CD4-positive, alpha-beta T cell treated with Interleukin-10 for 1 hour (primary cell): ENCODE measurements at places on chromosomes 16 and 17.

DNA sequence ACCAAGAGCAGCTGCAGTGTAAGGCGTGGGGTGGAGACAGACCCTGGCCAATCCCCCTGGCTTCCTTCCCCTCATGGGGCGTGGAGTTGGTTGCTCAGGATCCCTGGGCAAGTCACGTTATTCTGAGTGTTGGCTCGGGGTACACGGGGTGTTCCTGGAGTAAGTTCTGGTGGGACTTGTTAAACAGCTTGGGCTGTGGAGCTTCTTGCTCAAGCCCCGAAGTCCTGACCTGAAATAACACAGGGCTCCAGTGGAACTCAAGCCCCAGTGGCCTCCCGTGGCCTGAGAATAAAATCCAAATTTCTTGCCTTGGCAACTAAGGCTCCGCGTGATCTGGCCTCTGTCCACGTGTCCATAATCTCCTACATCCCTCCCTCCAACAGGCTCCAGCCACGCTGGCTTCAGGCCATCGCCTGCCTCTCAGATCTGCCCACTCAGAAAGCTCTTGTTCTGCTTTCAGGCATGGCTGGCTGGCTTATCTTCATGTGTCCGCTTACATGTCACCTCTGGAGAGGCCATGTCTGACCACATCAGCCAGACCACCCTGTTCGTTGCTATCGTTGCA, 49.3 kb upstream of the BCO1 start:
- no peak for DNase-seq

DNA sequence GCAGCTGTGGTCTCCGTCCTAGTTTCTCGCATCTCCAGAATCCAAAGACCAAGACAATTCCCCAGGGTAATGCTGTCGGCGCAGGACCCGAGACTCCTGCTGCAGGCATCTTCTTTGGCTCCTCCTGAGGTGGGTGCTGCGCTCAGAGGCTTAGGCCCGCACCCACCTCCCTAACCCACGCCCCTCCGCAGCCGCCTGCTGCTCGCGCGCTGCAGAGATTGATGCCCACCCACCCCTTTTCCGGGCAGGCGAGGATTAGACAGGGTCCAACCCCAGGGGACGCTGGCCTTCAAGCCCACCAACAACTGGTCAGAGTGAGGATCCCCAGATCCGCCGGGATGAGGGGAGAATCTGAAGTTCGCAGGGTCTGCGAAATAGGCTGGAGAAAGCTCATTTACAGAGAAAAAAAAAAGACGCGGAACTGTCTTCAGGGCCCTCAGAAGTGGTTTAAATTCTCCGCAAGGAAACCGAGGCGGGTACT, 27.9 kb downstream of the SLFN11 start:
- DNase-seq: no peak

DNA sequence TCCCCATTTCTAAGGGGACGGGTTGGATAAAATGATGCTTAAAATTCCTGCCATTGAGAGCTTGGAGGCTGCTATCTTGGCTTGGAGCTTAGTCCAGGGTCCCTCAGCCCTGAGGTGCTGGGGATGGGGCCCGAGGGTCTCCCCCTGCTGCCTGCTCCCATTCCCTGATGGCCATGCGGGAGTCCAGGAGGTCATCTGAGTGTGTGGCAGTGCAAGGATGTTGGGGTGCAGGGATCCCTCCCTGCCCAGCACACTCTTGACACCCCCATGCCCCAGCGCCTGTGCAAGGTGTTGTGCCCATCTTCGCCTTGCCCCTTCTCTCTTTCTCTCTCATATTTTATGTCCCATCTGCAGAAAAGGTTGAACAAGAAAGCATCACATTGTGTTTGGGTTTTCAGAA, 90.4 kb downstream of the IRF8 start:
- no peak for DNase-seq

DNA sequence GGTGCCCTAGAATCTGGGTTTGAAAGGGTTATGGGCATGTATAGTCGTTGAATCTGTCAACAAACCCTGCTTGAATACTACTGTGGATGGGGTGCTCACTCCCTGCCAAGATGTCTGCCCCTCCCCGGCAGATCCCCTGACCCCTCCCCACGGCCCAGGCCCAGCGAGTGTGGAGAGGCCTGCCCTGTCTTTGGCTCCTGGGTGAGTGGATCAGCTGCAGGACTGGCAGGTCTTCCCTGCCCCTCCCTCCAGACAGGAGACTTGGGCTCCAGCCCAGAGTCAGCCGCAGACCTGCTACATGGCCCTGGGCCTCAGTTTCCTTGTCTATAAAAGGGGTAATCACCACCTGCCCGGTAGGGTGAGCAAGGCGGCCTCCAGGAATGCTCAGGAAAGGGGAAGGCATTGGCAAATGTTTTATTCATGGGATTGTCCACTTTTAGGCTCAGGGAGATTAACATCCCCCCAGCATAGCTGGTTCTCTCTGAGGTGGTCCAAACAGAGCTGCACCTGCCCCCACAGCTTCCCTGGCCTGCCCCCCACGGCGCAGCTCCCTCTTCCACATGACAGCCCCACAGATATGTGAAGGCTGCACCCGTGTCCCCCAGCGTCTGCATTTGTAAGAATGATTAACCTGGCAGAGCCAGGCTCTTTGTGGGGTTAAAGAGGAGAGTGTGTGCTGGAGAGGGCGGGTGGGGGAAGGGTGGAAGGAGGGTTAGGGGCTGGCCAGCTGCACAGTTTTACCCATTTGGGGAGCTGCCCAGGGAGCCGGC, 18.5 kb upstream of the SPNS2 start:
- DNase-seq: no peak

DNA sequence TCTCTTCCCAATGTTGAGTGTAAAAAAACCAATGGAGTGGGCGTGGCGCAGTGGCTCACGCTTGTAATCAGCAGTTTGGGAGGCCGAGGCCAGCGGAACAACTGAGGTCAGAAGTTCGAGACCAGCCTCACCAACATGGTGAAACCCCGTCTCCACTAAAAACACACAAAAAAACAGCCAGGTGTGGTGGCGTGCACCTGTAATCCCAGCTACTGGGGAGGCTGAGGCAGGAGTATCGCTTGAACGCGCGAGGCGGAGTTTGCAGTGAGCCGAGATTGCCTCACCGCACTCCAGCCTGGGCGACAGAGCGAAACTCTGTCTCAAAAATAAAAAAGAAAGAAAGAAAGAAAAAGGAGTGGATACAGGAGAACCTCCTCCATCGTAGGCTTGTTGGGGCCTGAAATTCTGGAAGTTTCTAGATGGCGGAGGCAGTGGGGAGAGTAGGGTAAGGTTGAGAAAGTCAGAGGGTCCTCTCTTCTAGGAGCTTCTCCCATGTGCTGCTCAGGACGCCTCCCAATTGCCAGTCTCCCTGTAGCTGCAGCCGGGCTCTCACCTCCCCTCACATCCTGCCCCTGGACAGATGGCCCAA, 709 bp upstream of the ZNF764 start:
- no peak for DNase-seq

DNA sequence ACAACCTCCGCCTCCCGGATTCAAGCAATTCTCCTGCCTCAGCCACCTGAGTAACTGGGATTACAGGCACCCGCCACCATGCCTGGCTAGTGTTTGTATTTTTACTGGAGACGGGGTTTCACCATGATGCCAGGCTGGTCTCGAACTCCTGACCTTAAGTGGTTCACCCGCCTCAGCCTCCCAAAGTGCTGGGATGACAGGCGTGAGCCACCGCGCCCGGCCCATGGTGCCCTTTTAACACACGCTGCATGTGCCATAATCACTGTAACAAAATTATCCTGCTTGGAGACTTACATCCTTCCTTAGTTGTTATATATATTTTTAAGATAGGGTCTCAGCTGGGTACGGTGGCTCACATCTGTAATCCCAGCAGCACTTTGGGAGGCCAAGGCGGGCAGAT, 5.4 kb downstream of the CD7 start:
- no peak for DNase-seq

DNA sequence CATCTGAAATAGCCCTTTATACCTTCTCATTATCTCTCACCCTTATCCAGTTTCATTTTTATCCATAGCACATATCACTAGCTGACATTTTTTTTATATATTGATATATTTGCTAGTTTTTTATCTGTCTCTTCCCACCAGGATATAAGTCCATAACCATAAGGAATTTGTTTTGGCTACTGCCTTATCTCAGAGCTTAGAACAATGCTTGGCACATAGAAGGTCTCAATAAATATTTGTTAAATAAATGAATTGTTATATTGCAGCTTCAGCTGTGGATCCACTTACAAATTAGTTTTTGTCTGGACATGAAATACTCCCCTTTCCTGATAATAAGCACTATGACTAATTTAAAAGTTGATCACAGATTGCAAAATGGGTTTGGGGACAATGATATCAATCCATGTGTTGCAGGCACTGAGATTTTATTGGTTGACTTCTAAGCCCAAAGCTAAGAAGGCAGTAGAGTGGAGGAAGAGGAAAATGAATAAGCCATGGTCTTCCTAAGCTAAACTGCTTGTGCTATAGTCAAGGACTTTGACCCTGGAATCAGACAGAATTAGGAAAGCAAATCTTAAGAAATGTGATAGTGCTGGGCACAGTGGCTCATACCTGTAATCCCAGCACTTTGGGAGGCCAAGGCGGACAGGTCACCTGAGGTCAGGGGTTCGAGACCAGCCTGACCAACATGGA, 31.9 kb upstream of the YPEL2 start:
- no peak for DNase-seq

DNA sequence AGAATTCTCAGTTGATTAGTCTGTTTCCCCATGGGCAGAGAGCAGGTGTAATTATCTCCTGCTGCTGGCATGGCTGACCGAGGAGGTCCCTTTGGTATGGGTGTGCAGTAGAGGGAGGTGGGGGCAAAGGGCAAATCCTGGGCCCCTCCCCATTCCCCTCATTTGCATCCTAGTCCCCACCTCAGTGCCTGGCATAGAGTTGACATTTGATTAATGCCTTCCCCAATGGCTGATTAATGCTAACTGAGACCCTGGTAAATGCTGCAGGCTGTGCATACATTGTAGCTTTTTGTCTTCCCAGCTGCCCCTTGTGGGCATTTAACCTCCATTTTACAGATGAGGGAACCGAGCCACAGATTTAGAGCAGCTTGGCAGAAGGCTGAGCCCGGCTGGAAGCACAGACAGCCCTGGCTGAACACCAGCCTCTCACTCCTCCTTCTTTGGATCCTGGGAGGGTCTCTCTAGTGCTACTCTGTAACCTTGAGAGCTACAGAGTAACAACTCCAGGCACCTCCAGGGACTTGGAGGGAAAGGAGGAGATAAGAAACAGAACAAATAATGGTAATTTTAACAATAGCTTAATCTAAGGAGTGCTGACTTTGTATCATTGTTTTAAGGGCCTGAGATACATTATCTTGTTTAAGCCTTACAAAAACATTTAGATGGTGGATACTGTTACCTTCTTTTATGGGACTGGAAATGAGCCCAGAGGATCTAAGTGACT, 5.1 kb downstream of the PLCG2 start:
- no peak for DNase-seq

DNA sequence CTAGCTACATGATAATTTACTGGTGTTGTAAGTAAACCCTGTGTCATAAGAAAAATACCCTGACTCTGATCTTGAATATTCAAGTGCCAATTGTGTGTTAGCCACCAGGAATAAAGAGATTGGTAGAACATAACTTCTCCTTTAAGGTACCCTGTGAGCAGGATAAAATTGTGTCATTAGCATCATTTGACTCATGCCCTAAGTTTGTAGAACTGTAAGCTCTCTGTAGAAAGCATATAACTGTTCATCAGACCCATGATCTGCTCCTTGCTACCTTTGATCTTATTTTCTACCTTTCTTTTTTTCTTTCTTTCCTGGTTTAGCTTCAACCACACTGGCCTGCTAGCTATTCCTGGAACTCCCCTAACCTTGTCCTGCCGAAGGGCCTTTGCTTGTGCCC, 35.8 kb downstream of the PTRH2 start:
- DNase-seq: no peak

DNA sequence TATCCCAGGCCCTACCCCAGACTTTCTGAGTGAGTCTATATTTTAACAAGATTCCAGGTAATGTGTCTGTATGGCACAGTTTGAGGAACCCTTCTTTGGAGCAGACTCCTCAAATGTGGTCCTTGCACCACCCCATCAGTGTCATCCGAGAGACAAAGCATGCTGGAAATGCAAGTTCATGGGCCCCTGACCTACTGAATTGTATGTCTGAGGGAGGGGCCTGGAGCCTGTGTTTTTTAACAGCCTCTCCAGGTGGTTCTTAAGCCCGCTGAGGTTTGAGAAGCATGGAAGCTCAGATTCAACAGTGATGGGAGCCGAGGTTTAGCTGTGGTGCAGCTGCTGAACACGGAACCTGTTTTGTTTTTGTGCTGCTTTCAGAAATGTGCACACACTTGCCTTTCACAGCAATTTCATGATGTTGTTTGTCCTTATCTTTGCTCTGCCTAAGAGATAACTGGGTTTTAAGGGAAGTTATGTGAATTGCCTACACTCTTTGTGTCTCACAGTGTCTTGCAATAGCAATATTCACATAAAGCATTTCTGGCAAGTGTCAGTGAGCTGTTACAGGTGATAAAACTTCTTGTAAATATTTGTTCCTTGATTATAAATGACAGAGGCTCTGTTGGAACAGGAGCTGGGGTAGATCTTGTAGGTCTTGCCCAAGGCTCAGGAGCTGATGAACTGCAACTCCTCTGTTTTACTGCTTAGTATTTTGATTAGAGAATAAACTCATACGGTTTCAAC, 32.0 kb upstream of the IL34 start:
- no peak for DNase-seq

DNA sequence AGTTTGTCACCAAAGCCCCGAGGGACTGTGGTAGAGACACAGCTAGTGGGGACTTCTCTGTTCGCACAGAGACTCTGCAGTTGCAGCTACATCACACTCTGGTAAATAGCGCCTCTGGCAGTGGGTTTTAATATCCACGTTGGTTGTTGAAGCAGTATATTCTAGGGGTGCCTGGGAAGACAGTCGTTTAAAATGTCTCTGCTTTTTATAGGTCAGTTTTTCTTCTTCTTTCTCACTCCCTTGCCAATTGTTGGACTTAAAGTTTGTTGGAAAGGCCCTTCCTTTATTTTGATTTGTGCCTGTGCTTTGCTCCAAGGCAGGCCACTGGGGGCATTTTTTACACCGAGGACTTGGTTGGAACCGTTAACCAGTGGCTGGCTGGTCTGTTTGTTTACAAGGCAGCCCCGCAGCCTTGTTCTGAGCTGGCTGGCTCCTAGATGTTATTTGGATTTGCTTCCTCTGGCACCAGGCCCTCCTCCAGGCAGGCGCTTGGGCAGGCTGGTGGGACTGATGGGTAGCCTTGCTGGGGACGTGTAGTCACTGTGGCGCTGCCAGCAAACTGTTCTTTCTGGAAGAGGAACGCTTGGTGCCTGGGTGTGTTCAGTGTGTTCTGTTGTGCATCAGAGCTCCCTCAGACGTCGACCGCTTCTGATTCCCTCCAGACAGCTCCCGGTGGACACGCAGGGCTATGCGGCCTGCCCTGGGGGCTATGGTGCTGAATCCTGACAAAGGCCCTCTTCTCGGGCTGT, 218.2 kb upstream of the CHMP6 start:
- no peak for DNase-seq
